ENCODE measurements at places on chromosomes 12 and 14.

DNA sequence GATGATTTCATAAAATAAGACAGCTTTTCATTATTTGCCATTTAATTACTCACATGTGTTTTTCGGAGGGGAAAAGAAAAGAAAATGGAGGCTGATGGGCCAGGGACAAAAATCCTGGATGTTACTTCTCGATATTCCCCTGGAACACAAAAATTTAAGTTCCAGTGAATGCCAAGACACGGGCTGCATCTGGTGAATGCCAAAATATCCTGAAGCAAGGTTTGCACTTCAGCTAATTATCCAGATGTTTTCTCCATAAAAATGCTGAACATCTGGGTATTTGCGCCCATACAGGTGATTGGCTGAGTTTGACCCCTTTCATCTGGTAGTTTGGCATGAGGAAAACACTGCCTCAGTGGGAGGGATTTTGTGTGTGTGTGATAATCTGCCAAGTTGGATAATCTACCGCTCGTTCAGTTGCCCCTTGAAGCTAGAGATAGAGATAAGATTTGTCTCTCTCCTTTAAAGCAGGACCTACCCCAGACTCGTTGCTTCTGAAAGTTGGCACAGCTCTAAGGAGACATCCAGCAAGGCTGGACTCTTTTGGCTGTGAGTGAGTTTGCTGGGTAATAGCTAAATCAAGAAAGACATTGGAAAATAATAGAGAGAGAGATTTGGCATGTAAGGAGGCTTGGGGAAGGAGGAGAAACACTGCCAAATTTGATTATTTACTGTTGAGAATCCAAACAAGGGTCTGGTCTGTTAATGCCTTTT is 390.0 kb downstream of the EGLN3 start:
- DNase-seq: no peak

DNA sequence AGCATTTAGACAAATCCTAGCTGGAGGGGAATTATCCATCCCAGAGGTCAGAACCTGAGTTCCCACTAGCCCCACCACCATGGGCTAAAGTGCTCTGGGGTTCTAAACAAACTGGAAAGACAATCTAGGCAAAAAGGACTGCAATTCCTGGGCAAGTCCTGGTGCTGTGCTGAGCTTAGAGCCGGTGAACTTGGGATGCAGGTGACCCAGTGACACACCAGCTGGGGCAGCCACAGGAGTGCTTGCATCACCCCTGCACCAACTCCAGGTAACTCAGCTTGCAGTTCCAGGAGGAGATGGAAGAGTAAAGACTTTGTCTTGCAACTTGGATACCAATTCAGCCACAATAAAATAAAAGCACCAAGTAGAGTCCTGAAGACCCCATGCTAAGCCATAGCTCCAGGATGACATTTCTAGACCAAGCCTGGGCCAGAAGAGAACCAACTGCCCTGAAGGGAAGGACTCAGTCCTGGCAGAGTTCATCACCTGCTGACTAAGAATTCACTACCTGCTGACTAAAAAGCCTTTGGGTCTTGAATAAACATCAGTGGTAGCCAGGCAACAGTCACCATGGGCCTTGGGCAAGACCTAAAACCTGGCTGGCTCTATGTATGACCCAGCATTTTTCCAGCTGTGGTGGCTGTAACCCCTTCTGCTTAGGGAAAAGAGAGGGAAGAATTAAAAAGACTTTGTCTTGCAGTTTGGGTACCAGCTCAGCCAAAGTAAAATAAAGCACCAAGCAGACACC is 223.4 kb upstream of the DIO2 start:
- no peak for DNase-seq

DNA sequence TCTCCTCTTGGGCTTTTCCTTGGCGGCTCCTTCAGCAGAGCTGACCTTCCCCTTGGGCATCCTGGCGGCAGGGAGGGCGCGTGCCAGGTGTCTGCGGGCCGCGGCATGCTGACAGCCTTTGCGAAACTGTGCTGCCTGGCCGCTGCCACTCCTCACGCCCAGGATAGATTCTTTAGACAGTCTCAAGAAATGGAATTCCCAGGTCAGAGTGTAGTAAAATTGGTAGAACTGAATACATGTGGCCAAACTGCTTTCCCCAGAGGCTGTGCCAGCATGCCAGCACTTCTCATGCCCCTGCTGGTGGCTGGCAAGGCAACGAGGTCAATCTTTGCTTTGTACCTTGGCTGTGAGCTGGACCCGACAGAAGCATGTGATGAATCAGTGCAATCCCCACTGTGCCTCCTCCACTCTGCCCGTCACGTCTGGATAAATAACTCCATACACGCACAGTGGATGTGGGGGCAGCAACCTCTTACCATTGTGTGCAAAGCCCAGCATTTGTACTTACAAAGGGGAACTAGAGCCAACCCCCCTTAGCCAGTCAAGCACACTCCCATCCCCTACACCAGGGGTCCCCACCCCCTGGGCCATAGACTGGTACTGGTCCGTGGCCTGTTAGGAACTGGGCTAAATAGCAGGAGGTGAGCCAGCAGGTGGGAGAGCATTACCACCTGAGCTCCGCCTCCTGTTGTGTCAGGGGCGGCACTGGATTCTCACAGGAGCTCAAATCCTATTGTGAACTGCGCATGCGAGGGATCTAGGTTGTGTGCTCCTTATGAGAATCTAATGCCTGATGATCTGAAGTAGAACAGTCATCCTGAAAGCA is 90.9 kb downstream of the ACTN1 start:
- no peak for DNase-seq

DNA sequence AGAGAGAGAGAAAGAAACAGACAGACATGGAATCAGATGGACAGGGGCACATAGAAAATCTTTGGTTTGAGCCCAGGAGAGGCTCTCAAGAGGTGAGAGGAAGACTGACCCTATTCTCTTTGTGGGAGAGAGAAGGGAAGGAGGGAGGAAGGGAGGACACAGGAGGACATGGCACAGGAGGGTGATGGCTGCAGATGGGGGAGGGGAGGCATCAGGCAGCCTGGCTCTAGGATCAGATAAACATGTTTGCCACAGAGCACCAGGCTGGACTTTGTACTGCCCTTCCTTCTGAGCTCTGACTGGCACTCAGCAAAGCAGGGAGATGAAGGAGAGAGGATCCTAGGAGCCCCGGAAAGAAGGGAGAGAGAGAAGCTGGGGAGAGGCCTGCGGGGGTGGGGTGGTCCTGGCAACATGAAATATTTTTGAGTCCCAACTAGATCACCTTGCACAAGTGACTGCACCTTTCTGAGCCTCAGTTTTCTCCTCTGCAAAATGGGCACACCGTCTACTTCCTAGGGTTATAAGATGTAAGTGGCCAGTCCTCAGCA is 6.1 kb downstream of the HNF1A start:
- DNase-seq: no peak

- no peak for DNase-seq
Measured at GRCh38 chr12:131934535-131934934, 5.5 kb downstream of the PUS1 start.

- DNase-seq: no peak
Measured at GRCh38 chr14:102087762-102088011, 843 bp upstream of the HSP90AA1 start.

DNA sequence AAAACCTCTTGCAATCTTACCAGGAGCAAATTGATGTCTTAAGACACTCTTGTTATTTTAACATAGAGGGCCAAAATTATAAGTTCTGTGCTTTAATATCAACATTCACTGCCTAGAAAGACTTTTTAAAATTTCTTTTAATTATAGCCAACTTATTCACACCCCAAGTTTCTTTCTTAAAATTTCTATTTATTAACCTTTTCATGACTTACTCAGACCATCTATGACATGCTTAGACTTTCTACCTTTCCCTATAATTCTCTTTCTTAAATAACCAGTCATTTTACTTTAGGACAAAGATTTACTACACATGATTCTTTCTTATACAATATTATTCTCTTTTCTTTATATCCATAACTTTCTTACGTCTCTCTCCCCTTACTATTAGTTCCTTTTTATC is 220.4 kb downstream of the NUBPL start:
- DNase-seq: no peak

- DNase-seq: no peak
Measured at GRCh38 chr12:132056320-132056719, 87.8 kb downstream of the DDX51 start.

- peak; percentile 47 for DNase-seq
Measured at GRCh38 chr14:22977684-22978486, 4.5 kb downstream of the AJUBA start.

GRCh38 chr12:119877639-119877948 is 474 bp upstream of the CIT start:
- DNase-seq: no peak

DNA sequence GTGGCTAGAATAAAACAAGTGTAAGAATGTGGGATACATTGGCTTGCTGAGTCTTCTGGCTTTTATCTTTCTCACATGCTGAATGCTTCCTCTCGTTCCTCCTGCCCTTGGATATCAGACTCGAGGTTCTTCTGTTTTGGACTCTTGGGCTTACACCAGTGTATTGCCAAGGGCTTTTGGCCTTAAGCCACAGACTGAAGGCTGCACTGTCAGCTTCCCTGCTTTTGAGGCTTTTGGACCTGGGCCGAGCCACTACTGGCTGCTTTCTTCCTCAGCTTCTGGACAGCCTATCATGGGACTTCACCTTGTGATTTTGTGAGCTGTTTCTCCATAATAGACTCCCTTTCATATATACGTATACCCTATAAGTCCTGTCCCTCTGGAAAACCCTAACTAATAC is 300.9 kb upstream of the STXBP6 start:
- DNase-seq: no peak

DNA sequence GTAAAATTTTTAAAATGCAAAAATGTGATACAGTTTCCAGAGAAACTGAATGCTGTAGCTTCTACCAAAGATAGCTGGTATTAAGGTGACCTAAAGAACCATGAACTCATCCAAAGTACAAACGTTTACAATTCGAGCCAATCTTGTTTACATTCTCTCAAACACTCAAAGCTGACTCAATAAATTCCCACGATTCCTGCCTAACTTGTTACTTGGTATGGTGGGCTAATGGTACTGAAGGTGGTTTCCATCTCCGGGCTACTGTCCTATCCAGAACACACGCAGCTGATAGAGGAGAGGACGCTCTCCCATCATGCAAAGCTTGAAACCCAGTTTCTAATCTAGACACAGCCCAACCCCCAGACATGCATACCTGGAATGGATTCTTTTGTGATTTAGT is 31.5 kb downstream of the RAD9B start:
- DNase-seq: no peak

GRCh38 chr14:100691395-100692056 is 35.2 kb upstream of the DLK1 start:
- no peak for DNase-seq

DNA sequence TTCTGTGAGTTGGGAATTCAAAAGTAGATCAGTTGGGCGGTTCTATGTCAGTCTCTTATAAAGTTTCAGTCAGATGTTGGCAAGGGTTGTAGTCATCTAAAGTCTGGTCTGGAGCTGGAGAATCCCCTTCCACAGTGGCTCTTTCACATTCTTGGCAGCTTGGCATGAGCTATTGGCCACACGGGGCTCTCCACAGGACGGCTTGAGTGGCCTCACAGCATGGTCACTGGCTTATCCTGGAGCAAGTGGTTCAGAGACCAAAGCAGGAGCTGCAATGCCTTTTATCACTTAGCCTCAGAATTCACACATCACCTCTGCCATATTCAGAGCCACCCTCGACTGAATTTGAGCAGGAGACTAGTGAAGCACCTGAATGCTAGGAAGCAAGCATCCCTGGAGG is 7.1 kb upstream of the KICS2 start:
- DNase-seq: no peak

GRCh38 chr14:75539561-75540478 is 17.6 kb downstream of the BATF start:
- DNase-seq: no peak

DNA sequence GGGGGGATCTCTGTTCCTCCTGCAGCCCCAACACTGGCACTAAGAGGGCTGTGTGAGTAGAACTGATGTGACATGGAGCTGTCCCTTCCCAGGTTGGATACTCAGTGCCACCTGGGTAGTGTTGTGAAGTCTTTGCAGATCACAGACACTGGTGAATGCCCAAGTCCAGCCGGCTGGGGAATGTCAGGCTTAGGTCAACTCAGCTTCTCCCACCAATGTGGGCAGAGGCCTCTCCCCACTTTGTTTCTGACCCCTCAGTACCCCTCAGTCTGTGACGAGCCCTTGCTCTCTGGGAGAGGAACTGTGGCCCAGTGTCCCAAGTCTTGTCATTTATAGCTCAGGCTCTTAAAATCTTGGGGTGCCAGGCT is 11.3 kb downstream of the SLC25A29 start:
- no peak for DNase-seq

DNA sequence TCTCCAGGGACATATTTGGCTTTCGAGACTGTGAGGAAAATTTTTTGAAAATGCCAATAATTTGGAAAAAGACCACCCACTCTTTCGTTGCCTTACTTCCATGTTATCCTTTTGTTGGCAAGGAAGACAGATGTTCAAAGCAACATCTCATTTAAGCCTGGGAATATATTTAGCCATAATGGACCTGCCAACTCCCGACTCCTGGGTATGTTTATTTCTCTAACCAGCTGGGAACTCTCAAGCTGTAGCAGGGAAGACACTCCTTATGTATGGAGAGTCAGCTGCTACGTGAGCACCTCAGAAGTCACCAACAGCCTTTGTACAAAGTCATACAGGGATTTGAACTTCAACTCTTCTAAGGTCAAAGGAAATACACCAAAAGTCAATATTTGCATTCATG is 96.5 kb upstream of the DAAM1 start:
- DNase-seq: no peak

DNA sequence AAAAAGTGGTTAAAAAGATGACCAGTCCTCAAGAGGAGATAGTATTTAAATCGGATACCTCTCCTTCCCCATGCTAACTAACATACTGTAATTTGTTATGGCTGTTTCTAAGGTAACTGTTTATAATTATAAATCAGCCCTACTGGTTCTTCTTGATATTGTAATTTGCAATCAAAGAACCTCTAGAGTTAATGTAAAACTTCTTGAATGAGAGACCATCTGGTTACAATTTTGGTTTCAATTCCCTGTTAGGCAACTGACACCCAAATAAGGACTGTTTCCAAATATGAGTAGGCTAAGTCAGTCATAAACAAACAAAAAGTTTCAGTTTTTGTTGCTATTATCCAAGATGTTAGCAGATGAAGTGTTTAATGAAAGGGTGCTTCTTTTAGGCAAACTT is 120.2 kb upstream of the DNM1L start:
- DNase-seq: peak; percentile 46

- DNase-seq: no peak
Measured at GRCh38 chr12:129594098-129594497, 309.7 kb downstream of the TMEM132D start.
